ENCODE measurements at places on chromosomes 3 and 15.

GRCh38 chr15:73305331-73306211 is 63.2 kb downstream of the HCN4 start:
- DNase-seq, result peak; percentile 71

GRCh38 chr3:115819785-115820384 is 196.6 kb downstream of the GAP43 start:
- DNase-seq, result peak; percentile 87

DNA sequence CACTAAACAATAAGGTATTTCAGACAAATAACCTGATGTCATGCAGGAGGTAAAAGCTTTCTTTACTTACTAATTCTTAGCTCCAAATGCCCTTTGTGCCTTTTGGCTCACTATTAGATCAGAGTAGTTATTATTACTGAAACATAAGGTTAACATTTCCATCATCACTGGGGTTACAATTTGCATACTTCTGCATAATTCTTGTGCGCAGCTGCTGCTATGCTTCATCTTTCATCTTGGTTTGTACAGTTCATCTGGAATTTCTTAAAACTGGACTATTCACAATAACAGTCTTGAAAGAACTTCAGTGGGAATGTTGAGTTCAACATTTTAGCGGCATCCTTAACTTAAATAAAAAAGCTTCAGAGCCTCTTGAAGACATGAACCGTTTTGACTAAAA is 383.2 kb upstream of the ADAMTS9 start:
- no peak for DNase-seq

- DNase-seq, result peak; percentile 57
Observed at GRCh38 chr3:105837143-105837740, 31.6 kb downstream of the CBLB start.

DNA sequence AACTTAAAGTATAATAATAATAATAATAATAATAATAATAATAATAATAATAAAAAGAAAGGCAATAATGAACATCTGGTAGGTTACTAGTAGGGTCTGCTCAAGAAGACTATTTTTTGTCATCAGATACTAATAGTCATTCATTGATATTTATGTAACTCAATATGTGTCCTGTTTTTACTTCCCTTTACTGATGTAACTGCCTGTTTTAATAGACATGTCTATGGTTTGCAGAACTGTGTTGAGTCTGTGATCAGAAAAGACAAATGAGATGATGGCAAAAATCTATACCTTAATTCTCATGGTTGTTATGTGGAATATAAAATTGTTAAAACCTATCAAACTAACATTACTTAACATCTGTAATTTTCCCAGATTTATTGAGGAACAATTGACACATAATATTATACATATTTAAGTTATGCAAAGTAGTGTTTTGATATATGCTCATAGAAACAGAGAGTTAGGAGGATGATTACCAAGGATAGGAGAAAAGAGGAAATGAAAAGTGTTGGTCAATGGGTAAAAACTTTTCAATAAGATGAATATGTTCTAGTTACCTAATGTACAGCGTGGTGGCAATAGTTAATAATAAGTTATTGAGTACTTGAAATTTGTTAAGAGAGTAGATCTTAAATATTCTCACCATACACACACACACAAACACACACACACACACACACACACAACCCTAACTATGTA is 699.4 kb downstream of the ZPLD1 start:
- DNase-seq, result no peak

GRCh38 chr3:105399062-105399461 is 32.4 kb downstream of the ALCAM start:
- DNase-seq, result no peak

- no peak for DNase-seq
Observed at GRCh38 chr3:14283092-14283812, 104.6 kb downstream of the LSM3 start.

- DNase-seq, result no peak
Observed at GRCh38 chr3:40895109-40895508, 304.2 kb upstream of the CTNNB1 start.

GRCh38 chr3:127729556-127730056 is 56.9 kb downstream of the ABTB1 start:
- no peak for DNase-seq

GRCh38 chr3:178200316-178200715 is 335.9 kb upstream of the KCNMB2 start:
- no peak for DNase-seq

DNA sequence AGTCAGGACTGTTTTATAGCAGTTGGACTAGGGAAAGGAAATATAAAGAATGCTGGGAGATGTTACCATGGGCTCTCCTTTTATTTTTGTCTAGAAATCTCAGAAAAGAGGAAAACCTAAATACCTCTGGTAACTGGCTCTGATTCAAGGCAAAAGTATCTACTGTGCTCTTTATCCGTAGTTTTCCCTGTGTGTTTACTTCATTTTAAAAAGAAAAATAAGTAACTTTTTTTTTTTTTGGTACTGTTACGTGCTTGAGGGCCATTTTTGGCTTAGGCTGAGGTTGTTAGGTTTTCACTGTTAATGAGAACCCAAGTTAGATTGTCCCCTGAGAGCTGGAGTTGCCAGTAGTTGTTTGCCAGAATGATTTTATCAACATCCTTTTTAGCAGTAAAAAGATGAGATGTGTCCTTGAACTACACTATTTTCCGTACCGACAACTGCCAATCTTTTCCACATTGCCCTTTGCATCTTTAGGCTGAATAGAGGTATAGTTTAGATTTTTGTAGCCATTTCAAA is 35.8 kb downstream of the IQGAP1 start:
- no peak for DNase-seq

DNA sequence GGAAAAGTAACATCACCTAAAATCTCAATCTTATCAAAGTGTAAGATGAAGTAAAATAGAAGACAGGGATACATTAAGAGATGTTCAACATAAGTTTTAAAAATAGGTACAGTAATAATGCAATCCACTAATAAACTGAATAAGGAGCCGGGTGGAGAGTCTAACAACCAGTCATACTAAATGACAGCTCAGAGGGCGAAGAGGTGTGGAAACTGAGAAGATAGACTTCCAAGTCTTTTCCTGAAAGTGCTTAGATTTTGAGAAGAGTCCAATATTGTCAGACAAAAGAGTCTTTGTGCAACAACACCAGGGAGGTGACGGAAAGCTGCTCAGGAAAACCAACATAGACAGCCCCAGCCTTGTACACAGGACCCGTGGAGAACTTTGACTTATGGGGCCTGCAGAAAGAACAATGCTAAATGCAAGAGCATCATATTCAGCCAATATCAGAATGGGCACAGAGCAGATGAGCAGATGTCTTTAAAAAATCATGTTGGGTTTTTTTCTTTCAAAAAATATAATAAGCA is 66.4 kb downstream of the MECOM start:
- DNase-seq, result no peak

DNA sequence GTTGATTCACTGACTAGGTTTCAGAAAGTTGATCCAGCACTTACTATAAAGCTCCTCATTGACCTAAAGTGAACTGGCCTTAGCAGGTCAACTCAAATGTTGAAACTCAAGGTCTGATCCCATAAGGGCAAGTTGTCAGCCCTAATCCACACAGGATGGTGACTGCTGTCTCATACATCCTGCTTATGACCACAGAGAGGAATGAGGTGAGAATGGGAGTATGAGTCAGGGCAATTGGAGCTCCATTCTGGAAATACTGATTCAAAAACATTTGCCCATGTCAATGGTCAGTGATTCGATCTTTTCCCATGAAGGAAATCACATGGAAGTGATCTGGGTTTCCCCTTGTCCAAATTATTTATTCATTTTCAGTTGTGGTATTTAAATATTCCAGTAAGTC is 78.7 kb downstream of the ZNF385D start:
- peak; percentile 92 for DNase-seq

DNA sequence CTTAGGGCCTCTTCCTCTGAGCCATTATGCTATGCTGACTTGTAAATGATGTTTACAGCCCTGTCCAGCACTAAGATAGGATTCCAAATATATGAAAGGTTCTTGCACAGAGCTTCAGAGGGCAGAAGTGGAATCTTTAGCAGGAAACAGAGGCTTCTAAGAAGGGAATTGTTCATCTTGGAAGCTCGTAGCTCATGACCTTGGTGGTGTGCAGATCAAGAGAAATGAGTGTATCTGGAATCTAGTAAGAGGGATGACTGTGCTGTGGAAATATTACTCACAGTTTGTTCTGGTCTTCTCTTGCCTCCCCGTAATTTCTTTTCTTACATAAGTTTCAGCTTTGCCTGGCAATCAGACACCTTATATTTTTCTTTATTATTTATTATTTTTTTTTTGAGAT is 175.8 kb downstream of the SPATA16 start:
- peak; percentile 52 for DNase-seq

GRCh38 chr15:70754862-70755261 is 8.5 kb downstream of the UACA start:
- DNase-seq, result no peak

- no peak for DNase-seq
Observed at GRCh38 chr3:126984391-126985131, 1.6 kb downstream of the PLXNA1 start.

- DNase-seq, result no peak
Observed at GRCh38 chr3:190239325-190239724, 82.9 kb downstream of the CLDN1 start.

- no peak for DNase-seq
Observed at GRCh38 chr15:83955806-83956265, 279.7 kb upstream of the GOLGA6L4 start.

DNA sequence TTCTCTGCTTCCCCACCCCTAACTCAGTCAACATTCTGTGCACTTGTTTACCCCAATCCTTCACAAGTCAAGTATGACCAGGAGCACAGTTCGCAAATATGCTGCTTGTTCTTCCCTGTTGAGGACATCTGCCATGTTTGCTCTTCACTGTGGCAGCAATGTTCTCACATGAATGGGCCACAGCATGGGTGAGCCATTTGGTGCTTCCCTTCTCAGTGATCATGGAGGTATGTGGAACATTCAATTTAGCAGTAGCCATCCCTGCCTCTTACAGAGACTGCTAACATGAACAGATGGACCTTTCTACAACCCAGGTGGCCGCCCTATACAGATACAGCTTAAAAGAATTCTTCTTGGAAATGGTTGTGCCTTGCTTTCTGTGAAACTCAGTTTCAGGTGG is 660.1 kb upstream of the SGO1 start:
- no peak for DNase-seq

- DNase-seq, result peak; percentile 16
Observed at GRCh38 chr3:32973982-32974381, 22.5 kb downstream of the CCR4 start.

DNA sequence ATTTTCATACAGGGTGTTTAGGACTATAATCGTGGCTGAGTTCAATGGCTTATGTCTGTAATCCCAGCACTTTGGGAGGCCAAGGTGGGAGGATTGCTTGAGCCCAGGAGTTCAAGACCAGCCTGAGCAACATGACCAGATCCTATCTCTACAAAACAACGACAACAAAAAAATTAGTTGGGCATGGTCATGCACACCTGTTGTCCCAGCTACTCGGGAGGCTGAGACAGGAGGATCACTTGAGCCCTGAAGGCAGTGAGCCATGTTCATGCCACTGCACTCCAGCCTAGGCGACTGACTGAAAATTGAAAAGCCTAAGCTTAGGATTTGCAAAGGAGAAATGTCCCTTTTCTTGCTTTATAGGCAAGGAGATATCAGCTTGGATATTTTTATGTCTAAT is 1.5 kb downstream of the BRK1 start:
- DNase-seq, result no peak

DNA sequence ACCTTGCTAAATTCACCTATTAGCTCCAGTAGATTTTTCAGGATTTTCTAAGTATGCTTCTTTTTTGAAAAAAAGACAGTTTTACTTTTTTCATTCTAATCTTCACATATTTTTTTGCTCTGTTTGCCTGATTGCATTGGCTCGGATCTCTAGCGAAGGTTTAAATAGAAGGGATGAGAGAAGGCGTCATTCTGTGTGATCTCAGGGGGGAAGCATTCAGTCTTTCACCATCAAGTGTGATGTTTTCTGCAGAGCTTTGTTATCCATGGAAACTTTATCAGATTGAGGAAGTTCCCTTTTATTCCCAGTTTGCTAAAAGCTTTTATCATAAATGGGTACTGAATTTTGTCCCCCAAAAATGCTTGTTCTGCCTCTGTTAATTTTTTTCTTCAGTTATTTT is 120.3 kb downstream of the LRRK1 start:
- DNase-seq, result peak; percentile 55

- no peak for DNase-seq
Observed at GRCh38 chr15:54687628-54688027, 509.1 kb downstream of the RSL24D1 start.

DNA sequence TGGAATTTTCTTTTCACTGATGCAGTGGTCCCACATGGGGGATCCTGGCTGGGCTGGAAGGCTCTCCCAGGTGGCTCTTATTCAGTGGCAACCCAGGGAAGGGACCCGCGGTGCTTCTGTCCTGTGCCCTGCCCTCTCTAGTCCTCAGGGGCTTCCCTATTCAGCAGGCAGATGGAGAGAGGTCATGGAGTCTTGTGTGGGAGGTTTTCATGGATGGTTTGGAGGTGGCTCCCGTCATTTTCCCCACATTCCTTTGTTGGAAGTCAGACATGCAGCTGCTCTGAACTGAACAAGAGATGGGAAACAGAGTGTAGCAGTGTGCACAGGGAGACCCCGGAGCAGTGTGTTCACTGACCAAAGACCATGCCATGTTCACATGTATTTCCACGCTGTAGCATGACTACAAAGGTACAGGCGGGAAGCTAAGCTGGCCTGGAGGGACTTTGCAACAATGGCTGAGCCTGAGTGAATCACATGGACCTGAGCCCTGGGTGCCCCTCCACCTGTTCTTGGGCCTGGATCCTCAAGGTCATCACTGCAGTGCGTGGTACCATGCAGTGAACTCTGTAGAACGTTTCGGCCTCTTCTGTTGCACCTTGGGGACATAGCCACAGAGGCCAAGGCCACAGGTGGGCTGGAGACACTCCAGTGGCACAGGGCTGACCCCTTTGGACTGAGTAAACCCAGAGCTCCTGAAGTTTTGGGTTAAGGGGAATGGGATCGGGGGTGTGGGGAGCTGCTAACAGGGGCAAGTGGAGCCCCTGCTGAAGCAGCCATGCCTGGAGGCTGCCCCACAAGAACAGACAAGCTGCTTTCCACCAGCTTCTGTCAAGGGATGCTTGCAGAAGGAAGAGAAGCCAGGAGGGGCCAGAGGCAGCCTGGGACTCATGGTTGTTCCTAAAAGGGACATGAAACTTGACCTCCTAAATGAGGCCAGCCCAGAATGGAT is 123.0 kb downstream of the ASB7 start:
- DNase-seq, result peak; percentile 73

Data from astrocyte of the spinal cord (primary cell).